ENCODE measurements at places on chromosomes 5 and 9.

DNA sequence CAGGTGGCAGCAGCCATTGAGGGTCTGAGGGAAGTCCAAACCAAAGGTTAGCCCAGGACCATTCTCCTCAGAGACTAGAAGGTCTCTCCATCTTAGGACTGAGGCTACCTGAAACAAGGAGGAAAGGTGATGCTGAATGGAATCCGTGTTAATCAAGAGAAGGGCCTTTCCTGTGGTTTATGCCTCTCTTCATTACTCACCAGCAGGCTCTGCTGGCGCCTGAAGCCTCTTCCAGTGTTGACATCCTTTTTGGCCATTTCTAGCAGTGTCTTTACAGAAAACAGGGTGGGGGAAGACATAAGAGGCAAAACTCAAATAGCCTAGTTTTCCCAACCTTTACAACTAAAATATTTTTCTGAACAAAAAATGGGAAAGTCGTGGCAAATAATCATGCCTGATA is 98.0 kb downstream of the ENC1 start:
- DNase-seq: peak; percentile 72

DNA sequence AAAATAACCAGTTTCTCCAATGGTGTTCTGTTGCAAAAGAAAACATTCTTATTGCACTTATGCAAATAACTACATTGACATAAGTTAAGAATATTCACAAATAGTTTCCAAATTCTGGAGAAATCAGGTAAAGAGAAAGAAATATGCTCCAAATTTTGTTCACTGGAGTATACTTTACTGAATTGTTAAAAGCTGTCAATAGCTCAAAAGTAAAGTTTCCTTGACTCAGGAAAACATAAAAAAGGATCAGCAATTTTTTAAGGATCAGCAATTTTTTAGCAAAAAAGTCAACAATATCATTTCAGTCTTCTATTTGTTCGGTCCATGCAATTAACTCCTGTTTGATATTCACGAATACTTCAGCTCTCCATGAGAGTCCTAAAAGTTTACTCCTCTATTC is 51.6 kb downstream of the ANXA2R start:
- DNase-seq: no peak

GRCh38 chr5:125587631-125588030 is 835.6 kb upstream of the GRAMD2B start:
- no peak for DNase-seq

DNA sequence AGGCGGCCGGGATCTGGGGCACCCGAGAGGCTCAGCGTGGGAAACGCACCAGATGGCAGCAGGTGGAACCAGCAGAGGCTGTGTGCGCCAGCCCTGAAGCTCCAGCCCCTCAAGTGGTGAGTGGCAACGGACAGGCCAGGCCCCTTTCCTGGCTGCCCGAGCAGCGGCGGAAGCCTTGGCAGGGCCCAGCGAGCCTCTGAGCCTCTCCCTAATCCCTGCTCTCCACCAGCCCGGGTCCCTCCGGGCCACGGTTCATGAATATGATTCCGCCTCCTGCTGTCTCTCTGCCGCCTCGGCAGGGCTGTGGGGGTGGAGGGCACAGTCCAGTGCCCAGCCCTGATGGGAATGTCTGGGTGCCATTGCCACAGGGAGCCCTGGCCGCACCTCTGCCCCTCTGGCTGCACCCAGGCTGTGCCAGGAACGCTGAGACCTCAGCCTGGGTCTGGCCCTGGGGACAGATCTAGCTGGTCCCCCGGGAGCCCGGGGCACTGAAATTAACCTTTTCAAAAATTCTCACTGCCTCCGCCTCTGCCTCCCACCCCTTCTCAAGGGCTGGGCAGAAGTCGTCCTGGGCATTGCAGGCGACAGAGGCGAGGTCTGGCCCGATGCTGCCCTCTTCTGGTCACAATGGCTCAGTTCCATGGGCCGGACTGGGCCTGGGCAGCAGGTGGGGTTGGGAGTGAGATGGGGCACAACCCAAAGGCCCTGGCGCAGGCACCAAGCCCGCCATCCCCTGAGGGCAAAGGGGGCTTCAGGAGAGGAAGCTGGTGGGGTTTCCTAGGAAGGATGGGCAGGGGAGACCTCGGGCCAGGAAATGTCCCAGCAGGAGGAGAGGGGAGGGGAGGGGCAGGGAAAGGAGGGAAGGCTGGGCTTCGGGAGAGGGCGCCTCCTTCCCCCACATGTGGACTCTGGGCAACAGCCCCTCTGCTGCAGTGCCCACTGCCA is 20.3 kb downstream of the CCDC187 start:
- peak; percentile 78 for DNase-seq

GRCh38 chr5:177335701-177336065 is 15.8 kb downstream of the LMAN2 start:
- DNase-seq: no peak

DNA sequence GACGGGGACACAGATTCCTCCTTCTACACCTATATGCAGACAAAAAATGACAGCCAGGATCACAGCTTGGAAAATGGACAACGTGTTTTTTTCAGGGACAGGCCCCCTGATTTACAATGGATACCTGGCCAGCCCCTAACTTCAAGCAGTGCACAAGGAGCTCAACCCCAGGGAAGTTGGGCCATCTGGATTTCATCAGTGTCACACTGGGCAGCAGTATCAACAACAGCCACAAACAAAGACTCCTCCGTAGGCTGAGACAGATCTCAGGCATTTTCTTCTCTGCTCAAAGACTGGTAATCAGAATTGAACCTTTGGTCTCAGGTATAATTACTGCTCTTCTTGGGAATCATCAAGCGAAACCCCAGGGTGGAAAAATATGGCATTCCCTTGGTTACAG is 374.0 kb downstream of the ZNF608 start:
- DNase-seq: no peak

GRCh38 chr5:33794550-33795181 is 97.1 kb downstream of the ADAMTS12 start:
- peak; percentile 37 for DNase-seq

DNA sequence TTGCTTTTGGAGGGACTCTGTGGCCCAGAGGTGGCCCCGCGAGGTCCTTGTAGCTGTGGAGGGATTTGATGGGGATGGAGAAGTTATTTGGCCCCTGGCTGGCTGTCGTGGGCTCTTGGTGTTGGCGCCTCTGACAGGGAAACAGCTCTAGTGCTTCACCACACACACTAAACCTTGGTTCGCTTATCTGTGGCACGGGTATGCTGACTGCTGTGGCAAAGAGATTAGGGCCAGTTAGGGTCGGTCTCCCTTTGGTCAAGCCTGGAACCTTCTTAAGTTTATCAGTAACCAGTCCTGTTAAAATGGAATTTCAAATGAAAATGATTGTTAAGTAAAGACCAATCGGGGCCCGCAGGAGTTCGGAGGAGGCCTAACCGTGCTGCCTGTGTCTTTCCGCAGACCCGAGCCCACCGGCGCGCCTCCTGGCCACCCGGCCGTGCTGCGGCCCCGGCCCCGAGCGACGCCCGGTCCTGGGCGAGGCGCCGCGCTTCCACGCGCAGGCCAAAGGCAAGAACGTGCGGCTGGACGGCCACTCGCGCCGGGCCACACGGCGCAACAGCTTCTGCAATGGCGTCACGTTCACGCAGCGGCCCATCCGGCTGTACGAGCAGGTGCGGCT is 28.4 kb downstream of the NEURL1B start:
- no peak for DNase-seq

GRCh38 chr5:38189081-38189504 is 69.3 kb upstream of the EGFLAM start:
- DNase-seq: no peak

DNA sequence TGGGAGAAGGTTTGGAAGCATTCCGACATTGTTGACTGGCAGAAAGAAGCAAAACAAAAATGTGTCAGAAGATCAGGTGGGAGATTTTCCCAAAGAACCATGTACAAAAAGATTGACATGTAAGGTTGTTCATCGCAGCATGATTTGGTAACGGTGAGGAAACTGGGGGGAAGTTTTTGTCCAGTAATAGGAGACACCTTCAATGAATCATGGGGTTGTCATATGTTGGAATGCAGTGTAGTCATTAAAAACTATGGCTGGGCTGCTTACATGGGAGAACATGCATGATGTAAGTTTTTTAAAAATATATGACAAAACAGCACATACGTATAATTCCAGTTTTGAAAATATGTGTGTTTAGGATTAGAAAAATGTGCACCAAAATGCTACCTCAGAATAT is 50.5 kb downstream of the HSD17B3 start:
- peak; percentile 22 for DNase-seq

GRCh38 chr5:124285071-124285470 is 461.4 kb downstream of the ZNF608 start:
- DNase-seq: peak; percentile 36

DNA sequence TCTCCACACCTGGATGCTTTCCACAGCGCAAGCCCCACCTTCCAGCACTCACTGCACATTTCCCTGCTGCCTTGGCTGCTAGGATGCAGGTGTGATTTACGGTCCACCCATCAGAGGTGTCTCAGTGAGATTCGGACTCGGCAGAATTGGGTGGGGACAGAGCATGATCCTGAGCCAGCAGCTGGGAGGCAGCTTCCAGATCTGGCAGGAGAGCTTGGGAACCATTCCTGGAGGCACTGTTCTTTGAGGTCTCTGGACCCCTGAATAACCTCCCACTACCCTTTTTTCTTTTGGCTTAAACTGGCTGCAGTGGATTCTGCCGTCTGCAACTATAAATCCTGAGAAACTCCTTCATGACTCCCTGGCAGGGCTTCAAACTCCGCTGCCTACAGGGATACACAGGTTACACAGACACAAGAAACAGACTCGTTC is 99.6 kb upstream of the PHYKPL start:
- DNase-seq: no peak

GRCh38 chr9:130689937-130690700 is 3.5 kb upstream of the EXOSC2 start:
- DNase-seq: peak; percentile 89

GRCh38 chr5:143694357-143694756 is 117.6 kb upstream of the HMHB1 start:
- no peak for DNase-seq

- DNase-seq: peak; percentile 89
Observed at GRCh38 chr5:5340206-5340729, 82.2 kb upstream of the ICE1 start.

- no peak for DNase-seq
Observed at GRCh38 chr5:12672141-12672540, 767.9 kb upstream of the CTNND2 start.

- DNase-seq: no peak
Observed at GRCh38 chr9:97666907-97667686, 30.0 kb downstream of the XPA start.

GRCh38 chr9:131011274-131012022 is 2.5 kb downstream of the LAMC3 start:
- no peak for DNase-seq

DNA sequence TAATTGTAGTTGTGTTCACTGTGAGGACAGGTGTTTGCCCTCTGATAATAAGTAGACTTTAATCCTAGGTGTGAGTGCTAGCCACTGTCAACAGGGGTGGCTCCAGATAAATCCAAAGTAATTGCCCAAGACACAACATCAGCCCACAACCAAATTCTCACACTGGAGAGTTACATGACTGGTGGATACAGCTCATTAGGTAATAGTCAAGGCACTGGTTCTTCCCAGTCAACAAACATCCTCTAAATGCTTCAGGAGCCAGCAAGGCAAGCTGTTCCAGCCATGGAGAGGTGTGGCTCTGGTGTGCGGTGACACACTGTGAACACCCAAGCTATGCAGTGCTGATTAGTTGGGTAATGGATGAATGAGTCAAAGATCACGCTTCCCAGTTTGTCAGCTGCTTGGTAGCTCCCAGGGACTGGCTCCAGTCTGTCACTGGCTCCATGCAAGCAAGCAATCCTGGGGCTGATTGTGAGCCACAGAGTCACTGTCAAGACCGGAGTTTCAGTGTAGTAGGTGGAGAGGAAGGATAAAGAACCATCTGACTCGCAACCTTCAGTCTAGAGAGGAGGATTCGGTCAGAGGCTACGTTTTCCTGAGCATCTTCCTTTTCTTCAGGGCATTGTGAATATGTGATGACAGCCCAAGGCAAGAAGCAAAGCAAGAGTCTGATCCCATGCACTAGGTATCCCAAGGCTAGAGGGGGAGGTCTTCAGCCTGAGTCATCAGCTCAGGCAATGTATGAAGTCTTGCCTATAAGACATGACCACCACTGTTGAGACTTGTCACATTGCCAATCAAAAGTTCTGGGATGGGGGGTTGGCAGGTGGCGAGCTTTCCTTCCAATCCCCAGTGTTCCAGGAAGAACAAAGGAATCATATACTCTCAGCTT is 63.1 kb downstream of the UGCG start:
- DNase-seq: peak; percentile 100

- no peak for DNase-seq
Observed at GRCh38 chr5:5650242-5650641, 227.8 kb downstream of the ICE1 start.

GRCh38 chr9:16099732-16100536 is 547.1 kb downstream of the CCDC171 start:
- no peak for DNase-seq

- DNase-seq: no peak
Observed at GRCh38 chr9:136868644-136869043, 2.5 kb upstream of the EDF1 start.

- DNase-seq: peak; percentile 17
Observed at GRCh38 chr9:426264-426663, 211.6 kb downstream of the DOCK8 start.

DNA sequence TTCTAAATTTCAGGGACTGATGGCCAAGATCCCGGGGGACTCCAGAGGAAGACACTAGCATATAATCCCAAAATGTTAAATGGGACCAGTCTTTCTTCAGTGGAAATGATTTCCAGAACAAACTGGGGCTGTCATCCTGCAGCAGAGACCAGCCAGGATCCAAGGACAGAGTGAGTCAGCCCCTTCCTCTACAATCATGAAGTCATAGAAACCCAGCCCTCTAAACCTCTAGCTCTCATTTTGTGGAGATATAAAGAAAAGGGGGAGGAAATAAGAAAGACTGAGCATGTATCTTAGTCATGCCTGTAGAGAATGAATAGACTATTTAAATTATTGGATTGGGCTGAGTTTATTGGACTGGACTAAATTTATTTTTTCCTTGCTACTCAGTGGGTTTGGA is 318.3 kb downstream of the AGTPBP1 start:
- DNase-seq: no peak

DNA sequence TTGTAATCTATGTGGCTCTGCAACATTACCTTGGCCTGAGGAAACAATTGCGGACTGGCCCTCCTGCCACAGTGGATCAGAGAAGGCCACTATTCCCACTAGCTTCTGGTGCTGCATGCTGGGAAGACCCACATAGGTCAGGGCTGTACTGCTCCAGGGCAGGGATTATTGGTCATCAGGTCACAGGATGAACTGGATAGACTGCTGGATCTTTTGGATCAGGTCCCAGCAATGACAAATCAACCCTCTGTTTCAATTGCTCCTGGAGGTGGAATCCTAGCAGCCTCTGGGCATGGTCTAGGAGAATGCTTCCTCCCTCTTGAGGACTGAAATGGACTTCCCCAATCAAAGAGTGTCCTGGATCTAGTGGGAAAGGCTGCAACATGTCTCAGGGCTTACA is 66.7 kb upstream of the PHF24 start:
- DNase-seq: peak; percentile 6
